Stimulated activated CD4-positive, alpha-beta T cell treated with anti-CD3 and anti-CD28 coated beads, Interleukin-1b, Interleukin-23, amount 100 ng/mL, for 24 hours (primary cell): ENCODE measurements at places on chromosomes 6 and 20.

DNA sequence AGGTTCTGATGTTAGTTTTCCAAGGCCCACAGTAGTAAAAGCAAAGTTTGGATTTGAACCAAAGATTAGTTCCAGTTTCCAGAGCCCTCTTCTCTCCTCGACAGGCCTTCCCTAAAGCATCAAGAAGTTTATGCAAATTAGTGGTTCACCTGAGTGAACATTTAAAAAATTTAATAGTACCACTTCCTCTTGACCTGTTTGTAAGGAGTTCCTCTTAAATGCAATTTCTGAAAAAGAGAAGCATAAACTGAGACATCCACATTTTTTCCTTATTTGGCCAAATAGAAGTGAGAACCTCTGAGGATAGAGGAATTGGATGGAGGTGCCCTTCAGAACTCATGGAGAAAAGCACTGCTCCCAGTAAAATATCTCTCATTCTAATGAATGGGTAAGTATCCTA, 1.2 kb upstream of the DSE start:
- DNase-seq = no peak

GRCh38 chr6:89284963-89285735, 29.9 kb downstream of the GABRR2 start:
- no peak for DNase-seq

- no peak for DNase-seq
Observed at GRCh38 chr6:152696522-152696921, 1.2 kb upstream of the MYCT1 start.

- no peak for DNase-seq
Observed at GRCh38 chr20:23021541-23021940, 13.6 kb upstream of the SSTR4 start.

GRCh38 chr20:37541326-37541725, 13.7 kb upstream of the BLCAP start:
- no peak for DNase-seq

- DNase-seq = no peak
Observed at GRCh38 chr20:20832715-20833114, 120.3 kb upstream of the RALGAPA2 start.

GRCh38 chr6:135128268-135128914, 52.7 kb upstream of the MYB start:
- peak; percentile 18 for DNase-seq

DNA sequence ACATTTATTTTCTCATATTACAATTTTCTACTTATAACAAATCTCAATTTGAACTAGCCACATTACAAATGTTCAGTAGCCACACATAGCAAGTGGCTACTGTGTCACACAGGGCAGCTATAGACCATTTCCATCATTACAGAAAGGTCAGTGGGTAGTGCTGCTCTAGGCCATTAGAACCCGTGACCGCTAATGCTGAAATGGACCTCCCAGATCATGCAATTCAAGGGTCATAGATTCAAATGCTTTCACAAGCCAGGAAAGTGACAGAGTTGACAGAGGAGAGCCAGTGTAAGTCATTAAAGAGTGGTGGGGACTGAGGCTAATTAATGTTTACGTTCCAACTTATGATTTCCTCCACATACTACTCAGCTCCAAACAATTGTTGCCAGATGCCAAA, 3.5 kb upstream of the OCSTAMP start:
- DNase-seq = no peak

DNA sequence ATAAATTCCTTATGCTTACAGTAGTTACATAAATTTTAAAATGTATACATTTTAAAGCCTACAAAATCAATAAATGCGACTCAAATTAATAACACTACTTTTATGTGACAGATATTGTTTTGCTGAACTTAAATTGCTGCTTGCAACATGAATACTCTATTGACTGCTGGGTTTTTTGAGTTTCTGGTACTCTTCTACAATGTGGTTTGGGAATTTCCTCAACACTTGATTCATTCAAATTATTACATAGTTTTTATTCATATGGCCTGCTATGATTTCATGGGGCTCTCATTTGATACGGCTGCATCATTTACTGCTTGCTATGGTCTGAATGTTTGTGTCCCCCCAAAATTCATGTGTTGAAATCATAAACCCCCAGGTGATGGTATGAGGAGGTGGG, 2.3 kb upstream of the TXLNB start:
- DNase-seq = no peak

- no peak for DNase-seq
Observed at GRCh38 chr6:88339761-88340160, 173.6 kb upstream of the CNR1 start.

DNA sequence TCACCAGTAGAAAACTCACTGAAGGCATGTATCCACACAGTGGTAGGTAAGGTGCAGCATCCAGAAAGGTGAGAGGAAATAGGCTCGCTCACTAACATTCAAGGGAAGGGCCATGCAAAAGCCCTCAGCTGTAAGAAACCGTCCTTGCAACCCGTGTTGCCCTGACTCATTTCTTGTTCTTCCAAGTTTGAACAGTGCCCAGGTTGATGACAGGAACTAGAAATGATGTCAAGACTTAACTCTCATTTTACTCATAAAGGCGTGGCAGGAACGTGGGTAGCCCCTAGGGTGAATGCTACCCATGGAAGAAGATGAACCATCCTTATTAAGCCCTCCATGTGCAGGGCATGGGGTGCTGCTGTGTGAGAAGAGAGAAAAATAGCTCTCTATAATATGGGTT, 187.6 kb downstream of the CD83 start:
- DNase-seq = no peak

DNA sequence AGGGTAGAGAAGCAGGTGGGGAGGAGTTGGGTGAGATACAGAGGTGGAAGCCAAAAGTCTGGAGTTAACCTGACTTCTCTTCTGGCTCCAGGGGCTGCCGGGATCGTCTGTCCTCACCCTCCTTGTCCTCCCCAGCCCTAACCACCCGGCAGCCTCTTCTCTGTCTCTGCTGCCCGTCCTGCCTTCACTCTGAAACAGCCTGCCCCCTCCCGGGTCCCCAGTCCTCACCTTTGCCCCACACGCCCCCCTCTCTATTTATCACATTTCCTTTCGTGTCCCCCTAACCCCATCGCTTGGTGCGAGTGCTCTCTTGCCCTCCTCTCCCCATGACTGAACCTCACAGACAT, 5.7 kb downstream of the RING1 start:
- no peak for DNase-seq

DNA sequence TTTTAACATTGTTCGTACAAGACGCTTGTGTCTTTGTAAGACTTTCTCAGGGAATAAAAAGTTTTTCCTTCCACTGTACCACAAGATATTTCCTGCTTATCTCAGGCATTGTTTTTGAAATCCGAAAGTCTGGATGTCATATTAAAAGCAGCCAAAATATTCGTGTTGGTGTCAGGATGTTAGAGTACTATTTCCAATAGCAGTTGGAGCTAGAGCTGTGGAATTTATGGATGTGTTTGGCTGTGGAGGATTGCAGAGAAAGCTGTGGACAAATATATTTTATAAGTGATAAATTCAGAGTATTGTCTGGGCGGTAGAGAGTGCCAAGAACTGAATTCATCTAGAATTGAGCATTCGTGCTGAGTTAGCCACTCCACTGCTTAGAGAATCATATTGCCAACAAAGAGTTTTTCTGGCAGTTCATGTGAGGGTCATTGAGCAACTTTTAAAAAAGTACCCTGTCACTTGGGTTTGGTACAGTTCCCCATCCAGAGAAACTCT, 57.7 kb downstream of the ZDHHC14 start:
- no peak for DNase-seq

- no peak for DNase-seq
Observed at GRCh38 chr20:3233131-3233990, 5.6 kb downstream of the SLC4A11 start.

GRCh38 chr20:57879779-57880570, 170.2 kb upstream of the PMEPA1 start:
- DNase-seq = no peak

DNA sequence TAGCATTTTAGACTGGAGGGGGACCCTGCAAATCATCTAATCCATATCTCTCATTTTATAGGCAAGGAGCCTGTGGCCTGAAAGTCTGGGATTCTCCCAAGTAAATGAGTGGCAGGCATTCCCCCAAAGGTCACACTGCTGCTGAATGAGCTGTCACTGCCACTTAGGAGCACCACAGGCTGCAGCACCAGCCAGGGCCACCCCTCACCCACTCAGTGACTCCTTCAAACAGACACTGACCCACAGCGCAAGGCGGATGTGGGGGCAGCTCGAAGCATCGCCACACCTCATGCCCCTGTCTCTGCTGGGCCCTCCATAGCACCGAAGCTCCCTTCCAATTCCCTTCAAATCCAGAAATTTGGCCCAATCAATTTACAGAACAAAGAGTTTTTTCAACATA, 119.9 kb upstream of the ARID1B start:
- DNase-seq = no peak

DNA sequence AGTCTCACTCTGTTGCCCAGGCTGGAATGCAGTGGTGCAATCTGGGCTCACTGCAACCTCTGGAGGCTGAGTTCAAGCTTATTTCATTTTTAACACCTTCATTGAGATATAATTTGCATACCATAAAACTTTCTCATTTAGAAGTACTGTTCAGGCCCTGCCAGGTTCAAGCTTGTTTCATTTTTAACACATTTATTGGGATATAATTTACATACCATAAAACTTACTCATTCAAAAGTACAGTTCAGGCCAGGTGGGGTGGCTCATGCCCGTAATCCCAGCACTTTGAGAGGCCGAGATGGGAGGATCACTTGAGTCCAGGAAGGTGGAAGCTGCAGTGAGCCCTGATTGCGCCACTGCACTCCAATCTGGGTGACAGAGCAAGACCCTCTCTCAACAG, 5.5 kb downstream of the OR2B6 start:
- DNase-seq = no peak

DNA sequence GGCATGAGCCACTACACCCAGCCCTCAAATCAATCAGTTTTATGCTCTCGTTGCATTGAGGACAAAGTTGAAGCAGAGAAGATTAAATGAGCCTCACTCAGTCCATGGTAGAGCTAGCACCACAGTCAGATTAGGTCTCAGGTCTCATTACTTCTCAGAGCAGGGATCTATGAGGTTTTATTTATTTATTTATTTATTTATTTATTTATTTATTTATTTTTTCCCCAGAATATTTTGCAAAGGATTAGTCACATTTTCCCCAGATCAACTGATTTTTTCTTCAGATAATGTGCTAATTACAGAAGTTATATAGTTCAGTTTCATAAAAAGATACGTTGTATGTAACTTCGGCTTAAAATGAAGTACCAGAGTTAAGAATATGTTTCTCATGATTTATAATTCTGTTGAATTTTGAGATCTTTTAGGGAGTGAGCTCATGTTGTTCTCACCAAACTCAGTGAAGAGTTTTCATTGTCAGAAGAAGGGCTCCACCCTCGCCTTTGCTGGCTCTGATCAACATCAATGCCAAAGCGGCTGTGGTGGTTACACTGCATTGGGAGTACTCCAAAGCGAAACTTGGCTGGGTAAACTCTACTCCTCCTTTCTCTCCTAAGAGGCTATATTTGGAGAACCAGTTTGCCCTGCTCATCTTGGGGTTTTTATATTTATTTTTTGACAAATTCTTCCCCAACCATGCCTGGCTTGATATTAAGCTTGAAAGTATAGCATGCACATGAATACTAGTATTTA, 12.9 kb upstream of the ID4 start:
- no peak for DNase-seq
